ENCODE measurements at places on chromosomes 7 and 10.
A peak's percentile ranks its signal among the peaks of the same experiment; 100 is the strongest.

DNA sequence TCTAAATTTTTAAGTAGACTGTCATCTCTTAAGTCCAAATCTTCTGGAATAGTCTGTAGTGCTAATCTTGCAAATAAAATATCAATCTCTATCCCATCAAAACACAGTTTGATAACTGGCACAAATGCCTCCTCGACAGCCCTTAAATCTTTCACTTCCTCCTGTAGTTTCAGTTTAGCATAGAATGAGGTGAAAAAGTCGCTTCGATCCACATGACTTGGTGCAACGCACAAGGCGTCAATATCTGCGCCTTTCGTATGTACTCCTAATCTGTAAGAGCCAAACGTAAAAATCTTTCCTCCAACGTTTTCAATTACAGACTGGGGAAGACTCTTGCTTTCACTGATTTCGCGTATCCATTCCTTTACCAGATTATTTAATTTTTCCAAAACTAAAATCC is 603 bp downstream of the PAPOLB start:
- no peak for DNase-seq

- DNase-seq, result no peak
Measured at GRCh38 chr7:129886167-129886817, 66.5 kb downstream of the UBE2H start.

DNA sequence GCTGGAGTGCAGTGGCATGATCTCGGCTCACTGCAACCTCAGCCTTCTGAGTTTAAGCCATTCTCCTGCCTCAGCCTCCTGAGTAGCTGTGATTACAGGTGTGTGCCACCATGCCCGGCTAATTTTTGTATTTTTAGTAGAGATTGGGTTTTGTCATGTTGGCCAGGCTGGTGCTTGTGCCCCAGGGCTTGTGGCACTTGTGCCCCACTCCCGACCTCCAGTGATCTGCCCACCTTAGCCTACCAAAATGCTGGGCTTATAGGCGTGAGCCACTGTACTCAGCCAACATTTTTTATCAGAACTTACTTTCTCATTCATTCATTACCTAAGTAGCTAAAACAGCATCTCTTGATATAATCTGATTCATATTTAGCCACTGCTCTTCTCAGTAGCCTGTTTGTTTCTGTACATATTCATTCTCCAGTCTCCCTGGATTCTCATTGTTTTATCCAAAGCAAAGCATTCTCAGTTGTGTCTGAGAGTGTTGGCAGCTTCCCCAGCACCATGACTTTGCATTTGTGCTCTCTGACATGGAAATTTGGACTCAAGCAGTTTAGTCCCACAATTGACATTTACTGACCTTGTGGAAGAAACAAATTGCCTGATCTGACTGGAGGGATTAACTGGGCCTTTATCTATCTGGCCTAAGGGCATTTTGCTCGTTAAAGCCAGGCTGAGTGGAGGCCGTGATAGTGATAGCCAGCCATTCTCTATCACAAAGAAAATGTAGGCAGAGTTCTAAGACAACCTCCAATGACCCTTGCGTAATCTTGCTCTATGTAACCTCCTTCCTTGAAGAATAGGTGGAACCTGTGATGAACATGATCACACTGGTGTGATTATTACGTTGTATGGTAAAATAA is 44.9 kb downstream of the AKR1B15 start:
- DNase-seq, result peak; percentile 27

DNA sequence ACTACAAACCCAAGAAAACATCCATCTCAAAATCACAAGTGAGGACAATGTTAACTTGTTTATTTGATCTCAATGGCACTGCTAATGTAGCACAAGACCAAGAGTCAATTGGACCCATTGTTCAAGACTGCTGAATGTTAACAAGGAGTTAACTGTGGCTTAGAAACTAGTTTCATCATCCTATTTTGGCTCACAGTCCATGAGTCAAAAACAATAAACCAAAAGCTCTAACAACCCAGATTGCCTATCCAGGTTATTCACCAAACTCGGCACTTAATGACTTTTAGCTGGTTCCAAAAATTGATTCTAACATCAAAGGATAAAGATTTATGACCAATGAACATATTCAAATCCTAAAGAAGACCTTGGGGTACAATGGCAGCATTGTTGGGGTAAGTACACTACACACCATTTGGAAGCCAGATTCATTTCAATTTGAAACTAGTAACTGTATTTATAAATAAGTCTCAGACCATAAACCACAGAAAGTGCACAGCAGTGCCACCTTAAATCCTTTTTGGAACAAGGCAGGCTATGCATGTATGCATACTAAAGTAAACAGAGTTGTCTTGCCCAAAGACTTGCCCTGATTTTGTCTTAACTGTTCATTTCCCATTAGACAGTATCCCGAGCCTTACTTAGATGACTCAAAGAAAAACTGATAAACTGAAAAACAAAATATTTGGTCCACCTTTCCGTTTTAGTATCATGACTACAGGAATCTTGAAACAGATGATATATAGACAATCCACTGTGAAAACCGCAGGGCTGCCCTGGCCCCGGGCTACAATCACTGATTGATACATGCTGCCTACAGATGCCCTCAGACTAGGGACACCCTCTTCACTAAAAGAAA is 84.5 kb downstream of the SRPK2 start:
- DNase-seq, result peak; percentile 11

- no peak for DNase-seq
Measured at GRCh38 chr10:123637326-123637880, 28.8 kb upstream of the GPR26 start.

DNA sequence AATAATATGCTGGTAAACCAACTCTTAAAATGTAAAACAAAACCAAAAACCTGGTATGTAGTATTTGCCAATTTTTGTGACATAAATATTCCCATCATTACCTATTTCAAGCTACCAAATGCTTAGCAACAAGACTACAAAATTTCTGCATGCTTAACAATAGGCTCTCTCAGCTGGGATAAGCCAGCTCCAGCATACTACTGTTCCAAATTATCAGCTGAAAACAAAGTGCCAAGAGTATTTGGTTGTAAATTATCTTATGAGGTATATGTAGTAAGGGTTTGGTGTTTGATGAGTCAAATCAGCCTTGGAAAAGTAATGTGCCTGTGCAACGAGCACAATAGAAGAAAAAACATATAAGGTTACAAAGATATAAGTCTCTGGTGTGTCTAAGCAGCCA is 263.2 kb downstream of the HGF start:
- DNase-seq, result no peak

GRCh38 chr7:38756521-38756920 is 125.3 kb upstream of the AMPH start:
- no peak for DNase-seq

GRCh38 chr10:71504168-71504567 is 107.4 kb downstream of the CDH23 start:
- no peak for DNase-seq

- no peak for DNase-seq
Measured at GRCh38 chr7:100722480-100723212, 2.4 kb downstream of the EPO start.

DNA sequence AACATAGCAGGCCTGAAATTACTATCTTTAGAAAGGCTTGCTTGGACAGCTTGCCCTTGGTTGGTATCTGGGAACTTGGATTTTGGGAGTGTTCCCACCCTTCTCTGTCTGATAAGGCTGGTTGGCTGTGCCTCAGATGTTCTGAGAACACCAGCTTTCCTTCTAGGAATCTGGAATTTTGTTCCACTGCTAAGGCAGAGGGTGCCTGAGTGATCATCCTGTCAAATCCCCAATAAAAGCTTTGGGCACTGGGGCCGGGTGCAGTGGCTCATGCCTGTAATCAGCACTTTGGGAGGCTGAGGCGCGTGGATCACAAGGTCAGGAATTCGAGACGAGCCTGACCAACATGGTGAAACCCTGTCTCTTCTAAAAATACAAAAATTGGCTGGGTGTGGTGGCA is 5.0 kb downstream of the TRUB1 start:
- DNase-seq, result no peak

DNA sequence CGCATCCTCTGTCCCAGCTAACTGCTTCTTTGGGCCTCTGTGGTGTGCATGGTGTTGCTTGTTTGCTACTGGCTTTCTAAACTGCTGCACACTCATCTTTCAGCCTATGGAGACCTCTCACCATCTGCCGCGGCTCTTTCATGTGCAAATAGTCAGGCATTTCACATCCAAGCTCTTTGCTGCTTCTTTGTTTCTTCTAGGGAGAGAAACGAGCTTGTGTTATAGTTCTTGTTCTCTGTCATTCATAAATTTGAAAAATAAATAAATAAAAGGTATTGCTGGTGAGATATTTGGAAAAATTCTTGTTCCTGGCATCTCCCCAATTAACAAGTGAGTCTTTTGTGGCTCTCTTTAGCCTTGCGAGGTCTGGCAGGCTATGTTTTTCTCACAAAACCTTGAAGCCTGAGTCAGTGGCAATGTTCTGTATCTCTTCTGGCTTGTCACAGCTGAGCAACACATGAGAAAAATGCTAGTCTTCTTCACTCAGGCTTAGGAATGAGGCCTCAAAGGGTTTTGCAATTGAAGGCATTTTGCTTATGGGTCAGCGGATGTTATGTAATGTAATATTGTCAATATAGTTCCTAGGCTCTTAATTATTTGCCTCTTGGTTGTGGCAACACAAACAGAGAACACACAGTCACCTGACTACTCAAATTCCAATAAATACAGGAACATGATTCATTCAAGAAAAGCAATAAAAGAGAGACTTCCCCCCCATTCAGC is 274.0 kb downstream of the FRMD4A start:
- DNase-seq, result peak; percentile 59

- no peak for DNase-seq
Measured at GRCh38 chr7:18475488-18475887, 20.1 kb upstream of the HDAC9 start.

DNA sequence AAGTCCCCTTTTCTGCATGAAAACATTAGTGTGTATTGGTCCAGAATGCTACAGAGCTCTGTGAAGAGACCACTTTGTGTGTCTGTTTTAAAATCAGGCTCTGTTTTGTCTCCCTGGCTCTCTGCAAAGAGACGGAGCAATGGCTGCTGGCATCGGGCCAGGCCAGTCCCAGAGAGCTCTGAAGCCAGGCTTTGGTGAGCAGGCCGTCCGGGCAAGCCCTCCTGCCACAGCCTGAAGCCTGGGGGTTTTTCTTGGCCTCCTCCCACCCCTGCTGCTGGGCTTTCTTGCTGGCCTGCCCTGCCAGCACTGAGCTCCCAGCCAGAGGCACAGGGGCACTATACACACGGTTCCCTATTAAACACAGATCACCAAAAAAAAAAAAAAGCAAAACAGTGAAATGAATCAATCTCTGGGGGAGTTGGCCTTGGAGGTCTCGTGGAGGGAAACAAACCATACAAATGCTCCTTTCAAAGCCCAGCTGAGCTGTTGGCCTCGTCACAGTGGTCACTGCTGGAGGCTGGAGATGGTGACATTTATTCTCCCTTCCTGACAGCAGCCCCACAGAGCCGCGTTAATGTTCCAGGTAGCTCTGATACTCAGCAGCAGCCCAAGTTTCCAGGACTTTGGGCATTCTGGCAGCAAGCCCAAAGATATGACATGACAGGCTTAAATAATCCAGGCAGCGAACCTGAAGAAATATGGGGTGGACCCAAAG is 237.2 kb downstream of the TCF7L2 start:
- DNase-seq, result no peak

- DNase-seq, result no peak
Measured at GRCh38 chr7:100394077-100394476, 20.8 kb downstream of the PILRA start.

GRCh38 chr7:154767821-154768415 is 235.0 kb downstream of the PAXIP1 start:
- no peak for DNase-seq

DNA sequence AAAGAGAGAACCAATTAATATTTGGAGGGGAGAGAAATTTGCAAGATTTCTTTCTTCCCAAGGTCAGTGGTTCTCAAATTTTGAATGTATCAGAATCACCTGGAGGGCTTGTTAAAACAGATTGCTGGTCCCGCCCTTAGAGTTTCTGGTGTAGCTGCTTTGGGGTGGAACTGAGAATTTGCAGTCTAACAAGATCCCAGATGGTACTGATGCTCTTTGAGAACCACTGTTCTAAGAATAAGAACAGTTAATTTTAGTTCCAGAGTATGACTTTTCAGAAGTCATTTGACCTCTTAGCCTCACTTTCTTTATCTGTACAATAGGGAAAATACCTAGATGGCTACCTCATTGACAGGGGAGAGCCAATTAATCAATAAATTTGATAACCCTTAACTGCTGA is 161.6 kb downstream of the PRKG1 start:
- DNase-seq, result no peak

DNA sequence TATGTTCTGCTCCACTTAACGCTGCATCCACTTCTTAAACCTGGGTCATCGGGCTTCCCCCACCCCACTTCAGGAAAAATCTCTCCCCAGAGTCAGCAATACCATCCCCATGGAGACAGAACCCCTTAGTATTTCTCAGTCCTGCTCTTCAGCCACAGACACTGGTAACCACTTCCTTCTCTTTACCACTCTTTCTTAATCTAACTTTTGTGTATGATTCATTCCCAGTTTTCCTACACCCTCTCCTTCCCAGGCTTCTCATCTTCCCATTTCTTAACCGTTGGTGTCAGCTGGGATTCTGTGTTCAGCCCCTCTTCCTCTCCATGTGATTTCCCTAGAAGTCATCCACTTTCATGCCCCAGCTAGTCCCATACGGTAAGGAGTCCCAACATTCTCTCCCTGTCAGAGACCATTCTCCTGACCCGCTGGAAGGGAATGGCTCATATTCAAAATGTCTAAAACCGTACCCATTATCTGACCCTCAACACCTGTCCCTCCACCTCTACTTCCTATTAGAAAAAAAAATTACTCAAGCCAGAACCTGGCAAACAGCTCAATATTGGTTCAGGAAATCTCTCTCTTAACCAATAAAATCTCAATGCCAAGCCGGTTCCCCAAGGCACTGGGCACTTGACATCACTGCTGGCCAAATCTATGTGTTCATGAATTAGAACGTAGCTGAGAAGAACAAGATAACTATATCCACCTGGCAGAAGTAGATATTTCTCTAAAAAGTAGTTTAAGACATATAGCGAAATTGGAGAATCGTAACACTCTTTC is 89.4 kb downstream of the DGKI start:
- no peak for DNase-seq

DNA sequence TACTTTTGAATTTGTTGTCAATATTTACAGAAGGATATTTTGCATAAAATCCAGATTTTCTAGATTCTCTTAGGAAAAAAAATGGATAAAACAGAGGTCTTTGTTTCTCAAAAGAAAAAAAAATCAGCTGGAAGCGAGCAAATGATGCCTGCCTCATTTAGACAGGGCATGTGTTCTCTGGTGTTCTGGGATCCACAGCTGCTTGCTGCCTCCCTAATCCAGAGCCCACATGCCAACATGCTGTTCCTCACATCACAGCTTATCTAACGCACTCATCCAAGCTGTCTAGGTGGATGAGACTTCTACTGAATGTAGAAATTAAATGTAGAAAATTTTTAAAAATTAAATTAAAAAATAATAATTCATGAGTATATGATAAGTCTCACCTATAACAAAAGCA is 630.1 kb downstream of the SORCS1 start:
- DNase-seq, result no peak

GRCh38 chr7:34747867-34748727 is 90.1 kb downstream of the NPSR1 start:
- peak; percentile 24 for DNase-seq

- peak; percentile 65 for DNase-seq
Measured at GRCh38 chr7:23685731-23686130, 5.7 kb downstream of the FAM221A start.

- DNase-seq, result peak; percentile 24
Measured at GRCh38 chr7:132782777-132783640, 206.7 kb upstream of the PLXNA4 start.

Measured in skin of body (tissue), 3 donors.